ENCODE measurements at places on chromosomes 11 and 22.

GRCh38 chr11:118318581-118319336 is 14.2 kb downstream of the CD3E start:
- DNase-seq = no peak

- DNase-seq = no peak
Observed at GRCh38 chr22:23500508-23501260, 79.4 kb downstream of the IGLL1 start.

- DNase-seq = no peak
Observed at GRCh38 chr11:95494856-95495255, 263.9 kb upstream of the SESN3 start.

DNA sequence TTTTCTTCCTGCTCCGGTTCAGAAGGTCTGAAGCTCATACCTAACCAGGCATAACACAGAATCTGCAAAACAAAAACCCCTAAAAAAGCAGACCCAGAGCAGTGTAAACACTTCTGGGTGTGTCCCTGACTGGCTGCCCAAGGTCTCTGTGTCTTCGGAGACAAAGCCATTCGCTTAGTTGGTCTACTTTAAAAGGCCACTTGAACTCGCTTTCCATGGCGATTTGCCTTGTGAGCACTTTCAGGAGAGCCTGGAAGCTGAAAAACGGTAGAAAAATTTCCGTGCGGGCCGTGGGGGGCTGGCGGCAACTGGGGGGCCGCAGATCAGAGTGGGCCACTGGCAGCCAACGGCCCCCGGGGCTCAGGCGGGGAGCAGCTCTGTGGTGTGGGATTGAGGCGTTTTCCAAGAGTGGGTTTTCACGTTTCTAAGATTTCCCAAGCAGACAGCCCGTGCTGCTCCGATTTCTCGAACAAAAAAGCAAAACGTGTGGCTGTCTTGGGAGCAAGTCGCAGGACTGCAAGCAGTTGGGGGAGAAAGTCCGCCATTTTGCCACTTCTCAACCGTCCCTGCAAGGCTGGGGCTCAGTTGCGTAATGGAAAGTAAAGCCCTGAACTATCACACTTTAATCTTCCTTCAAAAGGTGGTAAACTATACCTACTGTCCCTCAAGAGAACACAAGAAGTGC is 661 bp upstream of the MALAT1 start:
- peak; percentile 68 for DNase-seq

DNA sequence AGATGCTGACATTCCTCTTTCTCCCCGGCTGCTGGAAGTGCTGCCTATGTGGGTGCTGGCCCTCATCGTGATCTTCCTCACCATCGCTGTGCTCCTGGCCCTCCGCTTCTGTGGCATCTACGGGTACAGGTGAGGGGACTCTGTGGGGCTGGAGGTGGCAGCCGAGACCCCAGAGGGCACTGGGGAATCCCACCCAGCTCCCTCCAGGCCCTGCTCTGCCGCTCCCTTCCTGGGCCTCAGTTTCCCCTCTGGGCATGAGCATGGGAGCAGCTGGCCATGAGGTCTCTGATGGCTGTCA is 21.8 kb downstream of the CSF2RB start:
- no peak for DNase-seq

DNA sequence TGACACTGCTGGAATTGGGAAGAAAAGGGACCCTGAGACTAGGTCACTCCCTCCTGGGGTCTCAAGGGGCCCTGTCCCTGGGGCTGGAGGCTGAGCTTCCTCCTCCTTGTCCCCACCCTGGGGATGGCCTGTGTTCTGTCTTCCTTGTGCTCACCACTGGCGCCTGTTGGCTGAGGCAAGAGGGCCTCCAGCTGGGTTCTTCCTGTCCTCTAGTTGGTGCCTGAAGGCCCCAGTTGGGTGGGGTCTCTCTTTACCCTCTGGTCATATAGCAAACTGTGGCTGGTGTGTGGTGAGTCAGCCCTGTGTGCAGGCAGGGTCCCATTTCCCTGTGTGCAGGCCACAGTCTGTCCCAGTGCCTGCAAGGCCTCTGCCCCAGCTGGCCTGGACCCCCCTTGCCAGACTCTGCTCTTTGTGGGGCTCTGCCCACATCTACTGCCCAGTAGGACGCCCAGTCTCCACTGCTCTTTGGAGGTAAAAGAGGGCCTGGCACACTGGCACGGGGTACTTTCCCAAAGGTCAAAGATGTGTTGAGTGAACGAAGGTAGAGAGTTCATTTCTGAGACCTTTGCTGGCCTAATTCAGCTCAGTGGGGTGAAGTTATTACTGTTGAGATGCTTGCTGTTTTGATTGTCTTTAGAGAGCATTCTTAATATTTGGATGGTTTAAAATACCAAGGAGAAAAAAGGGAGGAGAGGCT is 55.1 kb upstream of the CLDN5 start:
- no peak for DNase-seq

DNA sequence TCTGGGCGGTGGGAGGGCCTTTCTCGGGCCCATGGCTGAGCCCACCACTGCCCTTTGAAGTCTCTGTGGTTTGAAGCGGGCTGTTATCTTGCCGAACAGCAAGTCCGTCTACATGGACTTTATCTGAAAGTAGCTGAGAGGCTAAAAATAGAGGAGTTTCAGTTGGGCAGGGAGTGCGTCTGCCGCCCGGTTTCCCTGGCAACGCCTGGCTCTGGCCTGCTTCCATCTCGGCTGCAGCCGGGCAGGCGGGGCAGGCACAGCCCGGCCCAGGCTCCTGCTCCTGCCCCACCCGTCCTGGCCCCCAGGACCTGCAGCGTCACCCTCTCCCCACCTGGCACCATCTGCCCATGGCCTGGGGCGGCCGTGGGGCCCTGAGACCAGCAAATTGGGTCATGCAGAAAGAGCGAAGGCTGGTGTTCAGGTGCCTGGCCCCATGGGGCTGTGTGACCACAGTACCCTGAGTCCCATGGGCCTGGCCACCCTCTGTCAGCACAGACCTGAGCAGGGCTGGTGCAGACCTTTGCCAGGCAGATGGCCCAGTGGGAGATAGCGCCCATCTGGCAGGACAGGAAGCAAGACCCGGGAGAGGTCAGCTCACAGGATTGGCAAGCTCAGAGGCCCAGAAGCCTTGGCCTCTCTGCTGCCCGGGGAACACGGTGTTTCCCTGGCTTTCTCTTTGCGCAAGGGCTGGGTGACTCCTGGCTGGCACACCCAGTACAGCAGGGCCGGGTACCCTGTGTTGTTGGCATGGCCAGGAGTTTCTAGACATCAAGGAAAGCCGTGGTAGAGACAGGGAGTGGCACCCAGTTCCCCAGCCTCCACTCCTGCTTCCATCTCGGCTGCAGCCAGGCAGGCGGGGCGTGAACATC is 79.1 kb upstream of the KCNQ1OT1 start:
- peak; percentile 83 for DNase-seq

DNA sequence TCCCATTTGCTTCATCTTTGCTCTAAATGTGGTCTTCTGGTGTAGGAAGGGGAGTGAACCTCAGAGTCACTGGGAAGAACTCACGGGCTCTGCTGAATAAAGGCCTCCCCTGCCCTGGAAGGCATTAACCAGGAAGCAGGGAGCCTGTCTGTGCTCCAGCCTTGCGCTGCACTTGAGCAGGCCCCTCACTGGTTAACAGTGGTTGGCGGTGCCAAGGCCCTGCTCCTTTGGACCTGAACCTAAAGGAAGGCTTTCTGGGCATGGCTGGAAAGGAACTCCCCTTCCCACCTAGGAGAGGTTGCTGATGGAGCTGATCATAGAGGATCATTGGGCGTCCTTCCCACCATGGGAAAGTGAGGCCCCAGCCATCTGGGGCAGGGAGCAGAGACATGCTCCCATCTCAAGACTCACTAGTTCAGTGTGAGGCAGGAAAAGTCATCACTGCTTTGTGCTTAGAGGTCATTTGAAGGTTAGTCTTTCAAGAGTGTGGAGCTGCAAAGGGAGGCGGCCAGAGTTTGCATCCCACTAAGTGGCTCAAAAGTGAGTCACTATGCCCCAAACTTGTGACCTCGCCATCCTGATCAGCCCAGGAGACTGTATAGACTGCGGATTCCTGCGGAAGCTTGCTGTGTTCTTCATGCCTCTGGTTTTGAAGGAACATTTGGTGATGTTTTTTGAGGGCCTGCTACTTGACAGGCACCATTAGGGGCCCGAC is 50.4 kb downstream of the DBX1 start:
- DNase-seq = peak; percentile 12

GRCh38 chr11:110453684-110454354 is 24.1 kb downstream of the FDX1 start:
- DNase-seq = no peak

- DNase-seq = no peak
Observed at GRCh38 chr11:86876716-86877234, 76.4 kb downstream of the PRSS23 start.

GRCh38 chr11:8239040-8239439 is 24.6 kb downstream of the LMO1 start:
- no peak for DNase-seq

DNA sequence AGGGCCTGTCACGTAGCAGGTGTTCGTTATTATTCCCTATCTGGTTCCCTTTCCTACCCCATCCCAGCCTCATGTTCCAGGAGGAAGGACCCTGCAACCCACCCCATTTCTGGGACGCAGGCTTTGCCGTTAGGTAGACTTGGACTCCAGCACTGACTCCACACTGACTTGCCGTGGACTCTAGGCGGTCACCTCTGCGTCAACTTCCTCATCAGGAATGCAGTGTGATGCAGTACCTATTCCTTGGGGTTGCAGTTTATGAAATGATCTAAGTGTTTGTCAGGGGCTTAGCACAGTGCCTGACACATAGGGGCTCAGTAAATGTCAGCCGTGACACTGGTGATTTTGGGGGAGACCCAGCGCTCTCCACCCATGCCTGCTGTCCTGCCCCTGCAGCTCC is 16.8 kb downstream of the DGKZ start:
- no peak for DNase-seq

DNA sequence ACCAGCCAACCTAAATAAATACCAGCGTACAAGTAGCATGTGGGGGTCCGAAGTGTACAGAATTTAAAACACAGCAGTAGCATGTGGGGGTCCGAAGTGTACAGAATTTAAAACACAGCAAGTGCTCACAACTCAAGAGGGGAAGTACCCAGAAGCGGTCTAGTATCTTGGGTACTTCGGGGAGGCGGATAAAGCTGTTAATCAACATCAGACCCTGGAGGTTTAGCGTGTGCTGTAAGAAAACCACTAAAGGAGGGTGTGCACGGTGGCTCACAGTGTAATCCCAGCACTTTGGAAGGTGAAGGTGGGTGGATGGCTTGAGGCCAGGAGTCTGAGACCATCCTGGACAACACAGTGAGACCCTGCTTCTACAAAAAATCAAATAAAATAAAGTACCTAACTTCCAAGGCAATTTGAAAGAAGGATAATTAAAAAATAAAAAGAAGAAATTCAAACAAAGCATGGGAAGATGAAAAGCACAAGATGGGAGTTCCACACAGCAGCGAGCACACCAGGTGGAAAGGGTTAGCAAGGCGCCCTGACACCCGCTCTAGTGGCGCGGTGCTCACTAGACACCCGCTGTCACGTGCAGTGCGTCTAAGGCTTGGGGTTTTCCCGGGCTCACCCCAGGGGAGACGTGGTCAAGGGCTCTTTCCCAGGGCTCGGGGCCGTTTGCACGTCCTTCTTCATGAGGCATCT is 35.0 kb upstream of the MOB2 start:
- no peak for DNase-seq

DNA sequence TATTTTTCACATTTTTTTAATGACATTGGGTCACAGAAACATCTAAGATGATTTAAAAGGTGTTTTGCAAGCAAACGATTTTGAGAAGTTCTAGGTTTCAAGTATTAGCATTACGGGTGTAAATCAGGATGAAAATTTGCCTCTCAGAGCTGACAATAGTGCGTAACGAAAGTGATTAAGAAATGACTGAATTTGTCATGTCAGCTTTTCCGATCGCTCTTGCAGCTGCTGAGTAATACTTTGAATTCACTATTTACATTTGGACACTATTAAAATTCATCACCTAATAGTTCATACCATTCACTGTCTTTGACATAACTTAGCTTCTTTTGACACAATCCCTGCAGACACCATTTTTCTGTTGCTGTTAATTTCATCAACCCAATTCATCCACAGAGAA is 205.2 kb downstream of the SOX6 start:
- no peak for DNase-seq

- no peak for DNase-seq
Observed at GRCh38 chr11:116972691-116973090, 125.5 kb downstream of the SIK3 start.

DNA sequence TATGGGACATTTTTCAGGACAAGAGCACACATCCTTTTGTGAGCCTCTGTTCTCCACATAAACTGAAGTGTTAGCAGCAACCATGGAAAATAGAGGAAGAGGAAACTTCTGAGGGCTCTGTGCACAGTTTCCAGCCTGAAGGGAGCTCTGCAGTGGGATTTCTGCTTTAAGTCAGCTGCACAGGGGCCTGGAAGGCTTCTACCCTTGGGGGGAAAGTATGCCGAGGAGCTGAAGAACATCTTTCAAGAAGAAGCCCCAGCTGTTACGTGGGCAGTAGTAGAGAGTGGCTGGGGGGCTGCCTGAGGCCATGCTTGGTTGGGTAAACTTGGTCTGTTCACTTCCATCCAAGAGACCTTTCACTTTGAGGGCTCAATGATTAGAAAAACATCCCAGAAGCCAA is 82.7 kb upstream of the EED start:
- DNase-seq = no peak

DNA sequence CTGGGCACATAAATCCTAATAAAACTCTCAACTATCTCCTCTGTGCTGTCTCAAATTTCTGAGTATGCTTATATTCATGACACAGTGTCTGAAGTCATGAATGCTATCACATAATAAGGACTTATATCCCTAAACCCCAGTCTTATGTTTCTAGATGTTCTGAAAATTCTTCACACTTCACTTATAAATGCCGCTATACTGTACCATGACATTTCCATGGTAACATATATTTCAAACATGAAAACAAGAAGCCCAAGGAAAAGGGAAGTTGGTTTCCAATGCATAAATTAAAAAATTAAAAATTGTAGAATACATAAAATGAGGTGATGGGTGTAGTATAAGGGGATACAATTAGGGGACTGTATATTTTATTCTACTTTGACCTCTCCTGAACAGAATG is 11.7 kb downstream of the GVQW3 start:
- DNase-seq = no peak

DNA sequence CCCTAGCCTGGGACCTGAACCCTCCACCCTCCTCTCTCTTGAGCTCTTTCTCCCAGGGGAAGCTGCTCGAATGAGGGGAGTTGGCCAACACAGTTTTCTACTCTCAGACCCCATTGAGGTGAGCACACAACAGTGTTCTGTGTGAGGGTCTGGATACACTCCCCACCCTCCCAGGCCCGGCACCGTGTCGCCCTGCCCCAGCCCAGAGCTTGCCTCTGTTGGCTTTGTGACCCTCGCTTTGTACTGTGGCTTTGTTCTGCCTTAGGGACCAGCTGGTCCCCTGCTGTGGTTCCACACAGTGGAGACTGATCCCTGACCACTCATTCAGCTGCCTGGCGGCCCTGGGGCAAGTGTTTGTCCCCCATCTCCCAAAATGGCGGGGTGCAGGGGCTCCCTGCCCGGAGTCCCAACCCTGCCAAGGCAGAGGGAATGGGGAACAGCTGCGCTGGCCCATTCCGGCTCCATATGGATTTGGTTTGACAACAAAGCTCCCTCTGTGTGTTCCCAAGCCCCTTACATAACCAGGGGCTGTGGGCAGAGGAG is 8.3 kb downstream of the ST3GAL4 start:
- no peak for DNase-seq

GRCh38 chr11:477052-477715 is 27.1 kb downstream of the PTDSS2 start:
- DNase-seq = no peak

Measured in uterus (tissue), 4 donors.